ENCODE measurements at places on chromosomes 1 and 21. TPM values are rescaled to one million over a fixed set of nuclear protein-coding genes. Genes with fewer than 3 reads are reported as not detected.

GRCh38 chr1:87179076-87179810 is 149.4 kb upstream of the LMO4 start:
- DNase-seq = no peak

DNA sequence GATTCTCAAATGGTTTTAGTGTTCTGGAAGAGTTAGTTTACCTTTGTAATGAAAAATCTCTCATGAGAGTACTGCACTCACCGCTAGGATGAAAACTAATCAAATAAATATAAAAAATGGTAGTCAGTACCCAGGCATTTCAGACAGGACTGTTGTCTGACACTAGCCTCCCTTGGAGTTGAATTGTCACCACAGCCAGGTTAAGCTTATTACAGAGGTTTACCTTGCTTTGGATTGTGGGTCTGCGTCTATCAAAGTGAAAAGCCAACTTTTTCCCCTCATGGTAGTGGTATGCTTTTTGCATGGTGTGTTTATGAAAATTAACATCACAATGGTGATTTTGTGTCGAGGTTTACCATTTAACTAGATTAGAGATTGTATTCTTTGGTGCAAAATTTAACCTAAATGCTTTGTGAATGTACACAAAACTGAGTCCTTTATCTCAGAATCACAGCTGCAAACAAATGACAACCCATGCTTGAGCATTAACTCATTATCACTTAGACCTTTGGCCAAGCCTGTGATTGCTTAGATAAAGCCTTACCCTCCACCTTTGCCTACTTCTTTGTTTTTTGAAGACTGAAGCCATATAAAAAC is 20.1 kb downstream of the RAP1A start:
- no peak for DNase-seq

PROX1 gene
- 0.21 TPM for total RNA-seq

GRCh38 chr1:64041371-64042131 is 161.9 kb upstream of the UBE2U start:
- peak; percentile 70 for DNase-seq

SGIP1 gene
- 1.1 TPM for total RNA-seq

MAP3K21 gene
- 2.6 TPM for total RNA-seq

HTR1D gene
- total RNA-seq = not detected

- DNase-seq = peak; percentile 12
These were observed 9.5 kb downstream of the COLGALT2 start for GRCh38 chr1:184027826-184028695.

HPDL gene
- total RNA-seq = not detected

KIRREL1 gene
- total RNA-seq = 35.2 TPM

KCNC4 gene
- total RNA-seq = 0.72 TPM

- DNase-seq = peak; percentile 81
These were observed at the start of gene EFNA1 for GRCh38 chr1:155127105-155127966. EFNA1 (plus strand) TSS chr1:155127876; CDS start chr1:155127978, 102 bp downstream.

- DNase-seq = no peak
These were observed 50.4 kb upstream of the GPR37L1 start for GRCh38 chr1:202072211-202072765.

DNA sequence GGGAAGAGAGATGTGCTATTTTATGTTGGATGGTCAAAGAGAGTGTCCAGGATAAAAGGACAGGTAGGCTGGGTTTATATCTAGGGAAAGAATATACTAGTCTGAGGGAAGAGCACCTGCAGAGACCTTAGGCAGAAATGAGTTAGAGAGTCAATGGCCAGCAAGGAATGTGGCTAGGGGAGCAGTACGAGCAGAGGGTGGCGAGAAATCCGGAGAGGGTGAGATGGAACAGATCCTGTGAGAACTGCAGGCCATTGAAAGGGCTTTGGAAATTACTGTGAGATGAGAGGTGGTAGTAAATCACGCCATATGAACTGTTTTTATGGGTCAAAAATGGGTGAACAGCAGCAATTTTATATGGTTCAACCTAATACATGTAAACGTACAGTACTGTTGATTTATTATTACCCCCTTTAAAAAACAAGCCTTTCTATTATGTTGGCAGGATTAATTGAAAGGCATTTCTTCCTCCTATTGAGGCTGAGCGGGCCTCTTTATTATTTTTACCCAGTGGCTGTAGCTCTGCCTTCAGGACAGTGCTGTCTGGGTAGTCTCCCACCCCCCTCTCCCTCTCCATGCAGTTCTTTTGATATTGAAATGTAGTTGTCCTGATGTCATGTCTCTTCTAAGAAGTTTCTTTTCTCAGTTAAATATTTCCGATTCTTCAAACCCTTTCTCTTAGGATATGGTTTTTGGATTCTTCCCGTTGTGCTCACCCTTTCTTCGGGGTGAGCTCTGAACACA is 75.2 kb upstream of the CD1D start:
- no peak for DNase-seq

LAD1 gene
- total RNA-seq = not detected

DNA sequence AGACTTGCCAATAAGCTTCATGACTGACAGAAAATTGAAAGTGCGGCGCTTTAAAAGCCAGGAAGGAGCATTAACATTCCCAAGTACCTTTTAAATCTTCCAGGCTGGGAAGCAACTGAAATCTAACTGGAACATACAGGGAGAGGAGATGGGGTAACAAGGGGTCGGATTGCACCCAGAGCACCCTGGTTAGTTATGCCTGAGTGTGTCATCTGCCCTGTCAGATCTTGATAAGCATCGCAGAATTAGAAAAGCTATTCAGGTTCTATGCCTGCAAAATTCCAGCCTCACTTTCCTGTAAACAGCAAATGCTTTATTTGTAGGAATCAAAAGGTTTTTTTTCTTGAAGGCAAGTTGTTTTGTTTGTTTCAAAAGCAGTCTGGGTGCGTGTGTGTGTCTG is 58.5 kb downstream of the SERBP1 start:
- peak; percentile 42 for DNase-seq

GRCh38 chr1:247962911-247963588 is 2.0 kb upstream of the OR2AK2 start:
- DNase-seq = peak; percentile 87

GRCh38 chr1:198651650-198652400 is 13.0 kb downstream of the PTPRC start:
- no peak for DNase-seq

- peak; percentile 90 for DNase-seq
These were observed 86.8 kb upstream of the PUM1 start for GRCh38 chr1:31152181-31152795.

GRCh38 chr1:167617153-167618147 is 12.6 kb upstream of the RCSD1 start:
- DNase-seq = no peak

- DNase-seq = peak; percentile 25
These were observed 29.4 kb downstream of the RCSD1 start for GRCh38 chr1:167659450-167659849.

DNA sequence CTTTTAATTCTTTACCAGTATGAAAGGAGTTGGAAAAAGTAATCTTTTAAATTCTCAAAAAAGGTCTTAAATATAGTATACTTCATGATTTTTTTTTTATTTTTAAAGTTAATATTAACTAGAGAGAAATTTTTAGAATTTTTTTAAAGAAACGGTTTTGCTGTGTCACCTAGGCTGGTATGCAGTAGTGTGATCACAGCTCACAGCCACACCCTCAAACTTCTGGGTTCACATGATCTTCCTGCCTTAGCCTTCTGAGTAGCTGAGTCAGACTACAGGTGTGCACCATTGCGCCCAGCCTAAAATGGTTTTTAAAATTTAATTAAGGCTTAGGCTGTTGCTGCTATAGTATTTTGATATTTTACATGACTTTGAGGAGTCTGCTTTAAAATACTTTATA is 52.4 kb downstream of the TLCD4 start:
- peak; percentile 55 for DNase-seq

APOBEC4 gene
- total RNA-seq = not detected

GRCh38 chr1:230915078-230915477 is 46.8 kb upstream of the C1orf198 start:
- no peak for DNase-seq

- DNase-seq = no peak
These were observed 5.2 kb upstream of the AGPAT3 start for GRCh38 chr21:43859747-43860214.

- DNase-seq = no peak
These were observed 91.6 kb downstream of the TBX19 start for GRCh38 chr1:168372307-168372706.

GRCh38 chr1:54671985-54672608 is 30.5 kb downstream of the MROH7 start:
- peak; percentile 63 for DNase-seq

TMEM50B gene
- 29.6 TPM for total RNA-seq

- peak; percentile 84 for DNase-seq
These were observed at the start of gene IFI44 for GRCh38 chr1:78649628-78650027. IFI44 (plus strand) TSS chr1:78649831; CDS start chr1:78650196, 365 bp downstream.

DNA sequence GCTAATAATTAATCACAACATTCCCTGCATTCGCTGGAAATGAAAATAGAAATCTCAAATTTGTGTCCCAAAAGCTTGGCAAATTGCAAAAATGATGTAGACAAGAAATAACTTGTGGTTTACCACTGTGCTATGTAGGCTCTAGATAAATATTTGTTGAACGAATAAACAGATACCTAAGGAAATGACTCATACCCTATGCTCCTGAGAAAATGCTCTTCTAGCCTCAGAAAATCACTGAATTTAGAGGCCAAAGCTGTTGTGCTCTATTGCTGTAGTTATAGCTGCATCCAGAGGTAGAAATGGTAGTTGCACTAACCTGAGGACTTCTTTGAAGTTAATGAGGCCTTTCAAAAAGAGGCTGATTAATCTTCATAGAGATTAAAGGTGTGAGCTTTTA is 142.0 kb upstream of the ZNHIT6 start:
- DNase-seq = peak; percentile 89

- peak; percentile 75 for DNase-seq
These were observed 16.1 kb downstream of the SIPA1L2 start for GRCh38 chr1:232613752-232614381.

GRCh38 chr1:10143961-10144485 is 66.3 kb upstream of the KIF1B start:
- no peak for DNase-seq

PPIAL4G gene
- total RNA-seq = not detected

DNA sequence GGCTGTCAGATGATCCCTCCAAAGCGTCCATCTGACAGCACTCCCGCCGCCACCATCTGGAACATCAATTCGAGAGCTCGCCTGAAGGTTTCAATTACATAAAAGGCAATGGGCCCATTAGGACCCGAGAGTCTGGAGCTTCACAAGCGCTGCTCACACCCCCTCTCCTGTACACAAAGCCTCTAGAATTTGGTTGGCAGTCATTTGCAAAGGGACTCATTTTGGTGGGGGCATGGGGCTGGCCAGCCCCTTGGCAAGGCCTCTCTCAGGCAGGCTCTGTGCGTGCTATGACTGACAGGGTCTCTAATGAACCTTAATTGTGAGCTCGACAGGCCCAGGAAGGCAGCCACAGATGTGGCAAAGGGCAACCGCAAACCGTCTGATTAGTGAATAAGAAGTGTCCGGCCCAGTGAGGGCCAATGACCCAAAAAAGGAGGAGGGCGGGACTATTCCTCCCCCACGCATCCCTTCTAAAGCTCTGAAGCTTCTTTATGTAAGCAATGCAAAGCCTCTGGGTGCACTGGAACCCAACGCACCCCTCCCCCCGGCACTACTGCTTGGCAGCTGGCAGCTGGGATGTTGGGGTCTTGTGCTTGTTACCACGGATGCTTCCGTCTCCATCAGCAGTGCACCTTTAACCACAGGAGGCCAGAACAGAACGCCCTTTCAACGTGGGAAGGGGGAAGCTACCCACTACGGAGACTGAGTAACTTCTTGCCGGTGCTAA is 79.4 kb downstream of the CAPZB start:
- DNase-seq = no peak

- DNase-seq = no peak
These were observed 166.0 kb upstream of the C8B start for GRCh38 chr1:57131701-57132394.

DNA sequence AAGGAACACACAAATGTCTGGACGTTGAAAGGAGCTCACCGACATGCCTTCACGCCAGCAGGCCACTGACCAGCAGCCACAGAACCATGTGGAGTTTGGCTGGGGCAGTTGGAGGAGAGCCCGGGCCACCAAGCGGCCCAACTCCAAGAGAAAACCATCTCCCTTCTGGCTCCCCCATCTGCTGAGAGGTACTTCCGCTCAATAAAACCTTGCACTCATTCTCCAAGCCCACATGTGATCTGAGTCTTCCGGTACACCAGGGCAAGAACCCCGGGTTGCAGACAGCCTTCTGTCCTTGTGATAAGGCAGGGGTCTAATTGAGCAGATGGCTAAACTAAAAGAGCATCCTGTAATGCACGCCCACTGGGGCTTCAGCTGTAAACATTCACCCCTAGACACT is 24.4 kb downstream of the RGS4 start:
- no peak for DNase-seq

GRCh38 chr1:164163289-164163849 is 395.6 kb upstream of the PBX1 start:
- DNase-seq = no peak

- DNase-seq = no peak
These were observed 8.9 kb downstream of the SDCCAG8 start for GRCh38 chr1:243264717-243265116.

- peak; percentile 10 for DNase-seq
These were observed 27.7 kb upstream of the PTGFRN start for GRCh38 chr1:116881879-116882520.

DNA sequence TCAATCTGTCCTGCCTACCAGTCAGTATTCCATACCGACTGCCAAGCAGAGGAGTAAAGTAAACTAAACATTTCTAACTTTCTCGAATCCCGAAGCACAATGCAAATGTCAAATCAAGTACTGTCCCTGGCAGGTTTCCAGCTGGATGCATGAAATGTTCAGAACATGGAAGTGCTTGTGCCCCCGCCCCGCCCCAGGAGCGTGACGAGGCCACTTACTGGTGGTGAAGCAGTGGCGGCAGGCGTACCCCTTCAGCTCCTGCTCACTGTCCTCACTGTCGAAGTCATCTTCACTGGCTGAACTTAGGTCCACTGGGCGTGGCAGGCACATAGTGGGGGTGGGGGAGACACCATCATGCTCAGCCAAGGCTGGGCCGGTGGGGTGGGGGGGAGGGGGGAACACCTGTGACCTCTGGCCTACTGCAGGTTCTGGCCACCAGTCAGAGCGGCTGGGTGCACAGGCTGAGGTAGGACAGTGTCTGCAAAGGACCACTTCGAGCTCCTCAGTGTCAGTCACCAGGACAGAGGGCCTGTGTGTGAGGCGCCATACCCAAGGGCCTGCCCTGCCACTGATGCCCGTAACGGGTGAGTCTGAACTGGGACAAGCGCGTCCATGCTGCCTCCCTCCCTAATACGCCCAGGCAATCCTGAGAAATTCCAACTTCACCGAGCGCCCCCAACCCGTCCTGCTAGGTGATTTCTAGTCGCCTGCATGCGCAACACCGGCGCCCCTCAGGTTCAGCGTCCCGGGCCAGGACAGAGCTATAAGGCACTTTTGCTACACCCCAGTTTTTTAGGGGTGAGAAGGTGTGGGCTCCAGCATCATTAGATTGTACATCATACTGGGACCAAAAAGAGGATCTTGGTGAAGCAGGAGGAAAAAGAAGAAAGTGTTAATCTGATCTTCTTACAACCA is 46.9 kb downstream of the SLC45A1 start:
- no peak for DNase-seq

GRCh38 chr1:203091761-203092330 is 6.0 kb upstream of the MYOG start:
- no peak for DNase-seq

DYNLT4 gene
- 0.12 TPM for total RNA-seq

All from H4 (cell line).